AG08396 (cell line): ENCODE measurements at places on chromosomes 2 and 18.

DNA sequence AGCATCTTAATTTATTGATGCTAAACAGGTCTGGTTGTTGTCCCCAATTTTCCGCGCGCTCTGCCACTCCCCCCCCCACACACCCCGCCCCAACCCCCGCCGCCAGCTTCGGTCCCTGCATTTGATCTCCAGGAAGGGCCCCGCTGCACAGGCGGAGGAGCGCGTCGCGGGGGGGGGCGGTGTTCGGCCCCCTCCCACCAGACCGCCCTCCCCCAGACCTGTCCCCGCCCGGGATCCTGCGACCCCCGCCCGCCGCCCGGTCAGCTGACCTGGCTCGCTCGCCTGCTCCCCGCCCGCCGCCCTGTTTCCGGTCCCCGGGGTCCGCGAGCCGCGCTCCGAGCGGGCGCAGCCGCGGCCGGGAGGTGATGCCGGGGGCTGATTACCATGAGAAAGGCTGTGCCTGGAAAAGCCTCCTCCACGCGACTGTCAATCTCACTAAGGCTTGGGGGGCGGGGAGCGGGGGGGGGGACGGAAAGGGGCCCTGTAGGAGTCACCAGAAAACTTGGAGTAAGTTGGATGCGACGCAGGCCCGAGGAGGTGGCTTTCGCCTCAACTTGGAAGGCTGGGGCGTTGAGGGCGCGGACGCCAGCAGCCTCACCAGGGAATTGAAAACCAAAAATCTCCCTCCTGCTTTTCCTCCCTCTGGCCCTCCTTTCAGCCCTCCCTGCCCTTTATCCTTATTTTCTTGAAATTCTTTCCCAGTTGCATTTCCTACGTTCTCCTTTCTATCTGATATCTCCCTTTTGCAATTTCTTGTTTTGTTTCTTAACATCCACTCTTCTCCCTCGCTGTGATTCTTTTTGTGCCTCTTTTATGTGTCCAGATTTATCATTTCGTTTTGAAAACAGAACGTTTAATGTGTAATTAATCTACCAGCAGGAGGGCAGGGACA is 4.4 kb upstream of the ZEB2 start:
- DNase-seq, result no peak

- no peak for DNase-seq
Observed at GRCh38 chr18:61545281-61546245, 212.3 kb downstream of the CDH20 start.

- DNase-seq, result no peak
Observed at GRCh38 chr2:232281858-232282507, 96.6 kb upstream of the ALPP start.

DNA sequence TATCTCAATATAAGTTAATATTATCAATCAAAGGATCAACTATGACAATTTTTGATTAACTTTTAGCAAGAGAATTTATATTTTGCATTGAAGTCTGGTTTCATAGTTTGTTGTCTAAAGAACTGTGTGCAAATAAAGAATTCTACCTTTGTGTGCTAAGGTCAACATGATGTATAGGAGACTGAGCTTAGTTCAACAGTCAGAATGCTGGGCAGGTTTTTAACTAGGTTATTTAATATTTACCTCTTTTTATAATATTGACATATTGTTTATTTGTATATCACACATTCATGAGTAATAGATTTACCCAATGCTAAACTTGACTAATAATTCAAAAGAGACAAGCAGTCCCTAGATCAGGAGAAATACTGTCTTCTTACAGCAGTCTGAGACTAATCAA is 831.4 kb downstream of the DSC3 start:
- no peak for DNase-seq

DNA sequence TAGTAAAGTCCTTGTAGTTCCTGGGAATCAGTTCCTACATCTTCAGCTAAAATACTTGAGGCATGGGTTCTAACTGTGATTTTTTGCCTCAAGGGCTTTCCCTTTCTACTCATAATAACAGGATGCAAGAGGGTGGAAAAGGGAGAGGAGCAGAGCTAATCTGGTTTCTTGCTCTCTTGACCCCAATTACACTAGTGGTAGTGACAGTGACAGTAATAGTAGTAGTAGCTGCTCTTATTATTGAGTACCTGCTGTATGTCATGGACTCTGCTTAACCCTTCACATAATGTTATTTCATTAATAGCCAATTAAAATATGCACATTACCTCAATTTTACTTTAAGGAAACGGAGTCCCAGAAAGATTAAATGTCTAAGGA is 214.8 kb upstream of the HNRNPA3 start:
- no peak for DNase-seq

DNA sequence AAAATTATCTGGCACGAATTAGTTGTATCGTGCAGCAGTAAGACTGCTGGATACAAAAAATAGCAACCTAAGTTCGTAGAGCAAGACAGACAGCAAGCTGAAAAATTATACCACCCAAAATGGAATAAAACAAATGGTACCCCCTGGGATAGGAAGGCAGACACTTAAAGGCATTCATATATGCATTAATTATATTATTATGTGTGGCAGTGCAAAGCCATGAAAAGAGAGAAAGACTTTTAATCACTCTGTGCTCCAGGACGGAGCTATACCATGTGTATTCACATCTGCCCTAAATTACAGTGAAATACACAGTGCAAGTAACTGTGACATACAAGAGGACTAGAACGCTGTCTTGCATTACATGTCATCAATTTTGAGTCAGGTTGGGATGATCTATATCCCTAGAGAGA is 235.9 kb downstream of the GULP1 start:
- DNase-seq, result no peak

GRCh38 chr18:2104620-2105462 is 466.5 kb downstream of the METTL4 start:
- peak; percentile 72 for DNase-seq

- no peak for DNase-seq
Observed at GRCh38 chr18:73741946-73742345, 405.7 kb downstream of the FBXO15 start.

DNA sequence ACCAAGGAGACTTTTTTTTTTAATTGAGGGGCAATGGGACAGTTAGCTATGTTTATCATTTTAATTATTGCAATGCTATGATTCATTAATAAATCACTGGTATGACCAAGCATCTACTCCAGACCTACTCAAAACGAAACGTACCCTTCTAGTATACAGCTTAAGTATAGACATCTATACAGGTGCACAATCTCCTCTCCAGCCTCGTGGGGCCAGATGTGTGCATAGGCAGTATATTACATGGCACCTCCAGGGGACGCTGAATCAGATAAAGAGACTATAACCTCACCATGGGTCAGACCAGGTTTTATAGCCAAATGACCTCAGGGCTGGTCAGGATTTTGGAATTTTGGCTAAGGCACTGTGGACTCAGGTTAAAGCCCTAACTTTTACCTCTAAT is 86.6 kb downstream of the SS18 start:
- DNase-seq, result no peak

GRCh38 chr18:30712383-30712782 is 330.2 kb downstream of the DSC3 start:
- DNase-seq, result no peak

DNA sequence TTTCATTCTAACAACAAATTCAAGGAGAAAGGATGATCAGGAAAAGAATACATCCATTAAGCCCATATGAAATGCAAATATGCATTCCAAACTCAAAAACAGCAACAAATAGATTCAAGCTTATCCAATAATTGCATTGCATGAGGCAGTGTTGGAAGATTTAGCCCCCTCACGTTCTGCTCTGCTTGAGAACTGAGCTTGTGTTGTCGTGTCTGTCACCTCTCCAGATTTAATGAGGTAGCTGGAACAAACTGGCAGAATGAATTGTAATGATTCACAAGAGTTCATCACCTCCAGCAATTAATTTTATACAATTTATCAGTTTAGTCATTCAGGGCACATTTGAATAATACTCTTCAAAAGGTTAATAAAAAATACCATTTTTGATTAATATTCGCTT is 54.8 kb downstream of the AP1S3 start:
- DNase-seq, result no peak
